Left colon (tissue), 2 donors: ENCODE measurements at places on chromosomes 3 and 15. TPM values are rescaled to one million over a fixed set of nuclear protein-coding genes. Genes with fewer than 3 reads are reported as not detected.

DNA sequence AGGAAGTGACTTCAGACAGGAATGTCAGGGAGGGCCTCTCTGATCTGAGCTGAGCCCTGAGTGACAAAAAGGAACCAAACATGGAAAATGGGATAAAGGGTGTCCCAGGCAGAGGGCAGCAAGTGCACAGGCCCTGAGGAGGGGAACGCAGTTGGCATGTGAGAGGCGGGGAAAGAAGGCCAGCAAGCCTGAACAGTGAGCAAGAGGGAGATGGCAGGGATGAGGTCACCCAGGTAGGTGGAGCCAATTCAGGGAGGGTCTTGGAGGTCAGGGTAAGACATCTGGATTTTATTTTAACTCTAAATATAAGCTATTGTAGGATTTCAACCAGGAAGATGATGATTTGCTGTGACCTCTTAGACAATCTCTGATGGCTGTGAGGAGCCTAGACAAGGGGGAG is 167.7 kb downstream of the LRTM1 start:
- no peak for DNase-seq

DNA sequence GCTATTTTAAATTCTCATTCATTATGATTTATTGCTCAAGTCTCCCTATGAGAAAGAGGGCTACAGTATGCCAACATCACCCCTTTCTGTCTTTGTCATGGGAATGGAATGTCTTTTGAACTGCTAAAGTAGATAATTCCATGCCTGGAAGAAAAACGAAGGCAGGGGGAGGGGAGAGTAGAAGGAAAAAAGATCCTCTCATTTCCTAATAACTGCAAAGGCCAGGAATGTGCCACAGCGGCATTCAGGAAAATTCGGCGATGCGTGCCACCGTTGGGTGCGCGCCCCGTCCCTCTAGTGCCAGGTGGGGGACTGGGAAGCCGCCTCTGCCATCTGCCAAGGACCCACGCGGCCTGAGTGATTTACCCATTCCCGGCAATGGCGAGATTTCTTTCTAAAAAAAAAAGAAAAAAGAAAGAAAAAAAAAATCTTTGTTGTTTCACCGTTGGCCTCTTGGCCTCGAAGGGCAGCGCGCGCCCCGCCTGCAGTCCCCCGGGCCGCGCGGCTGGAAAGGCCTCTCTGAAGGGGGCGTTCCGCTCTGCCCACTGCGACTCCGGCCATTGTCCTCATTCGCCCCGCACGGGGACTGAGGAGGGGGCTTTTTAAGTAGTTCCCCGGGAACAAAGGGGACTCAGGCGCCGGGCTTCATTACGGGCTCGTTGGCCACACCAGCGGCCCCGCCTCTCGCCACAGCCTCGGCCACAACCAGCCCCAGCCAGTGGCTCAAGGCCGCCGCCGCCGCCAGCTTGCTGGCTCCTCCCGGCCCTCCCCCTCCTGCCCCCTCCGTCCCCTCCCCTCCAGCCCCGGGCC is 54.5 kb downstream of the CPN2 start:
- DNase-seq: peak; percentile 49

GRCh38 chr15:76398317-76399104 is 61.9 kb downstream of the ISL2 start:
- no peak for DNase-seq

DNA sequence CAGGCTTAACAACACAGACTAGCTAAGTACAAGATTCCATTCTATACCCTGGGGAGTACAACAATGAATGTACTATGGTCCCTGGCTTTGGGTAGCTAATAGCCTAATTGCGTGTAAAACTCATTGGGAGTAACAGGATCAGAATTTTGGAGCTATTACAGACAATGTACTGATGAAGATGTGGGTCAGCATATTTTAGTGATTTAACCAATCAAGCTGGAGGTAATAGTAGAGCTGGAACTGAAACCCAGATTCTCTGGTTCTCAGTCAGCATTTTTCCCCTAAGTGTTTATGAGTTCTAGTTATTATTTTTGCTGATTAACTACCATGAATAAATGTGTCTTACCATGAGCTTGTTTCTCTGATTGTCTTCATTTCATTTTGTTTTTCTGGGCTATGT is 578.7 kb downstream of the NLGN1 start:
- no peak for DNase-seq

DNA sequence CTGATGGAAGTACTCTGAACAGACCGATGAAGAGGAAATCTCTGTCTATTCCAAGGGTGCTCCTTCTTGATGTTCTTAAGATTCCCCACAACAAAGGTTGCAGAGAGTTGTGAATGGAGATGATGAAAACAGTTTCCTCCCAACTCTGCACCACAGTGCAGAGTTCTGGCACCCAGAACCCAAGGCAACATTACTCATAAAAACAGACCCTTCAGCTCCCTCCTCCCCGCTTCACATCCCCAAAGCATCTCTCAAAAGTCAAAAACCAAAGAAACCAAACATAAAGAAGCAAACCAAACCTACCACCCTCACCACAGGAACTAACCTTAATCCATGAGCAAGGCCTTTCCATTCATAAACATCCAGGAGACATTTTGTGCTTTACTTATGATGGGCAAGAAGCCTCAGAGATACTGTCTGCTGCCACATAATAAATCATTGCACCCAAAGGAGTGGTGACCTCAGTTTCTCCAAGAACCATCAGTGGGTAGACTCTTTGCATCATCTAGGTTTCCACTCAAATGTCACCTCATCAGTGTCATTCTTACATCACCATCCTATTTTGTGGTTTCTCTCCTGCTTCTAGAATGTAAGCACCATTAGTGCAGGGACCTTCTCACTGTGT is 13.2 kb downstream of the PCOLCE2 start:
- no peak for DNase-seq

DNA sequence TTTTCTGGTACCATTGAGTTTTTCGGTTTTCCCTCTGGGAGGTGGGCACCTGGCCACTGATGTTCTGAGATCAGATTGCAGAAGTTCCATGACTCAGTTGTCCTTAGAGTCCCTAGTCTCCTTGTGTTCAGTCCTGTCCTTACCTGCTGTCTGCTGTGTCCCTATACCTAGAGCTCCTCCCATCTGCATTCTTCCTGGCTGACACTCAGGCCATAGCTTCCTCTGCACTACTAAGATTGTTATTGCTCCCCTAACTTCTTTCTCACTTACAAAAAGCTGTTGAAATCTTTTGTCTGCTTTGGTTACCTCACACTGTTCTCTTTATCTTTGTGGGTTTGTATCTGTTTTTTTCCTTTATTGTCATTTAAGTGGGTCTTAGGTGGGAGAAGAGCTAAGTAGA is 13.2 kb downstream of the USP3 start:
- DNase-seq: no peak

GRCh38 chr3:190497811-190498210 is 16.1 kb upstream of the IL1RAP start:
- DNase-seq: no peak

DNA sequence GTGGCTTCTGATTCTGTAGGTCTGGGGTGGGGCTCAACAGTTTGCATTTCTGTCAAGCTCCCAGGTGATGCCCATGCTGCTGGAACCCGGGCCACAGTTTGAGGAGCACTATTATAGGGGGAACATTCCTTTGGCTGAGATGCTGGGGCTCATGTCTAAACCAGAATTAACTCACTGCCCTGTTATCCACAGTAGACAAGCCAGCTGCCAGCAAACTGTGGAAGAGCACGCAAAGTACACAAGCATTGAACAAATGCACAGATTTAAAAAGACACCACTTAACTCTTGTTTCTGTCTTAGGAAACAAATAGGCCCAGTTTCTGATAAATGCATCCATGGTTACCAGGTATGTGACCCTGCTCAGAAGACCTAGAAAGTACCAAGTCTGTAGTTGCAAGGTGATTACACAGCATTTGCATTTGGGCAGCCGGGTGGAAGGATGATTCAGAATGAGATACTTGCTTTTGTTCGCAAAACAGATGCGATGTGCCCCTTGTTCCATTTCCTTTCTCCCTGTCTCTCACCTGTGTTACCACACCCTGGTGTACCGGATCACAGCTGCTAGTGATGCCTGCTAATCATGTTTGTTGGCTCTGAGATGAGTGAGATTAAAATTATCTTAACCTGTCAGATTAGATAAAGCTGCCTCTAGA is 12.4 kb downstream of the GYG1 start:
- DNase-seq: no peak

DNA sequence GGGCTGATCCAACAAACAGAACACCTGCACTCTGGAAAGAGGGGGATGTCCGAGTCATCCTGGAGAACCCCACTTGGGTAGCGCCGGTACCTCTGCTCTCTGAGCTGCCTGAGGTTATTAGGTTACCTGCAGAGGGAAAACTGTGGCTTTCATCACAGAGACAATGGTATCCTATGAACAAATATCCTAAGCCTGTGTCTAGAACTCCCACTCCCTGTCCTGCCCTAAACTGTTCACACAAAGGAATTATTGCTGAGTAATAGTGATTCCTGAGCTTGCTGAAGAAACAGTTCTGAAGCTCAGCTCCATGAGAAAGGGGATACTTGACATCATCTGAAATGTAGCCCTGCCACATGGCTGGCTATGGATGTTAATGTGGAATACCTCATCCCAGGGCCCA is 31.9 kb upstream of the WNT5A start:
- DNase-seq: no peak

DNA sequence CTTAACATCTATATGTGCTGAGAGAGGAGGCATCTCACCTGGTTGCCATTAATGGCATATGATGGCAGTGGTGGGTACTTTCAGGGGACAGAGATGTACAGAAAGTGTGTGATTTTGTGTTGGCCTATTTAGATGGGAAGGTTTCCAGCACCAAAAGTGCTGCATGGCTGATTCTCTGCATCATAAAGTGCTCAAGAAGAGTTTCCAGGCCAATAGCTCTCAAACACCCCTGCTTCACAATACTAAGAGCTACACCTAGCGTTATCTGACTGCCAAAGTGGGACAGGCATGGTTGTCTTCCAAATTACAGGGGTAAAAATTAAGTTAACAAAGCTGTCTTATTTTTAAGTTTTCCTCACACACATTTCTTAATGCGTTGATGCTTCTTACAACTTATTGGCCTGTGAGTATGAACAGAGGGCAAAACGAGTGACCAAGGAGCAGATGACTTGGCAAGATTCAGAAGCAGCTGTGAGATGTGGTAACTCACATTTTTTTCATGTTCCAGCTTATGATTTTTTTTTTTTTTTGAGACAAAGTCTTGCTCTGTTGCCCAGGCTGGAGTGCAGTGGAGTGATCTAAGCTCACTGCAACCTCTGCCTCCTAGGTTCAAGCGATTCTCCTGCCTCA is 41.4 kb upstream of the VEPH1 start:
- DNase-seq: no peak

DNA sequence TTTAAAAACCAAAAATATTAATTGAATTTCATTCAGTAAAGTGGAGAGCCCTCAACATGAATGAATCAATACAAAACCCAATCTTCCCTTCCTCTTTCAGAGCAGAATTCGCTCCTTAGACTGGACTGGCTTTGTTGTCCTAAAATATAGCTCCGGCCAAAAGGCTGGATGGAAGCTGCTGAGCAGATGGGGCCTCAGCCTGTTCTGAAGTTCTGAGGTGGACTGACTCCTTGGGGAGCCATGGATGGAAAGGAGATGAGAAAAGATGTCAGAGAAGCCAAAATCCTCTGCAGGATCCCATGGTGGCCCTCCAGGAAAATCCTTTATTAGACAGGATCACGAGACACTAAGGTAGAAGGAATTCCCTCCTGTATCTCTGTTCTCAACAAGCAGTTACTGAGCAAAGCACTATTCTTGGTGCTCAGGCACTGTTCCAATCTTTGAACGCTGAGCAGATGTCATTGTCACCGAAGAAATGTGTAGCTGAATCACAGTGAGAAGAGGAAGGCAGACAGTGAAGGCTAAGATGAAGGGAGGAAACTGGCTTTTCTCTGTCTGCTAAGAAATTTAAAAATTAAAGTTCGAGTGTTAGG is 122.0 kb downstream of the SEMA6D start:
- no peak for DNase-seq

- DNase-seq: no peak
Measured at GRCh38 chr3:64144241-64144900, 80.9 kb downstream of the PRICKLE2 start.

- DNase-seq: no peak
Measured at GRCh38 chr3:66269411-66269810, 48.6 kb downstream of the SLC25A26 start.

DNA sequence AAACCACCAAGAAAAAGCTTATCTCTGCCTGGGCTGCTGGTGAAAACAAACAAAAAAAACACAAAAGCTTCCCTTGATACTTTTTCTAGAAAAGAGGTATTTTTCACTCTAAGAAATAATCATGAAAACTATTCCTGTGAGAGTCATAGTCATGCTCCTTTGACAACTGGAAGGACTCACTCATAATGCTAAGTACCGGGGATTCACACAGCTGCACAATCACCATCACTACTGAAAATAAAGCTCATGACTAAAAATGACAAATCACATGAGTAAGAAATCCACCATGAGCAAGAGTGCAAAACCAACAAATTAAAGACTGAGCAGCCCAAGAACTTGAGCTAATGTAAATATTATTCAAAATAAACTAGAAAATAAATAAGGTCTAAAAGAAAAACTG is 10.6 kb upstream of the POU1F1 start:
- DNase-seq: no peak

- DNase-seq: no peak
Measured at GRCh38 chr3:127274200-127274760, 13.6 kb downstream of the PRR20G start.

- no peak for DNase-seq
Measured at GRCh38 chr3:188904670-188905069, 267.1 kb upstream of the TPRG1 start.

DNA sequence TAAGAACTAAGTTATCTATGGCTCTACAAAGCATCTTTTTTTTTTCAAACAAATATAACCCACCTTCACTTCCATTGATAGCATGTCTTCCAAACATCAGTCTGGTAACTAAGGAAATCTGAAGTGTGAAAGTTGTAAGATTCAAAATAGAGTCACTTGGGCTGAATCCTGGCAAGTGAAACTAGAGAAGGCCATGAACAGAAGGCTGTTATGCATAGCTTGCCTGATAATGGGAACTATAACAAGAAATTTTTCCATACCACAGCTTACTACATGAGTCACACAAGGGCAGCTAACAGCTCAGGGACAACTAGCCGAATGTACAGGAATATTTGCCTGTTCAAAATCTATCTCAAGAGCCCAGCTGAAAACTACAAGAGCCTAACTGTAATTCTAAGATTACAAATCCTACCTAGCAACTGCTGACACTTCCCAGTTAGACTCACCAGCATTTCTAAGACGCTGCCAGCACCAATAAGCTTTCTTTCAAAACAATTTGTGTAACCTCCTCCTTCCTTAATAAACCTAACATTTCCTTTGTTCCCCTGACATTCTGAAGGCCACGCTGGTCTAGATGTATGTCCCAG is 1066.5 kb downstream of the PLOD2 start:
- DNase-seq: no peak

DNA sequence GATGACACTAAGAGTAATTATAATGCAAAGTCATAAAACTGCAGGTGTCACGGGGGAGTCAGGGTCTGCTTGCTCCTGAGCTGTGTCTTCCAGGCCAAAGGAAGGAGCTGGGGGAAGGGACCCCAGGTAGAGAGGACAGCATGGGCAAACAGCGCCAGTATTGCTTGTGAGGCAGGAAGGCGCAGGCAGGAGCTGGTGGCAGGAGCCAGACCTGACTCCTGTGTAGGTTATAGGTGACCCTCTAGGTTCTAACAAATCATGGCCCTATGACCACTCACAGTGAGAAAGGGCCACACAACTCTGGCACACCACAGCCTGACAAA is 1.9 kb downstream of the CISH start:
- no peak for DNase-seq

ACOX2 gene
- total RNA-seq: 17.8 TPM

ATP13A5 gene
- total RNA-seq: not detected

C2CD4A gene
- total RNA-seq: 0.22 TPM

CCR3 gene
- 0.28 TPM for total RNA-seq

GHSR gene
- not detected for total RNA-seq

GORASP1 gene
- total RNA-seq: 86.8 TPM
